ENCODE measurements at places on chromosomes 11 and 22.

DNA sequence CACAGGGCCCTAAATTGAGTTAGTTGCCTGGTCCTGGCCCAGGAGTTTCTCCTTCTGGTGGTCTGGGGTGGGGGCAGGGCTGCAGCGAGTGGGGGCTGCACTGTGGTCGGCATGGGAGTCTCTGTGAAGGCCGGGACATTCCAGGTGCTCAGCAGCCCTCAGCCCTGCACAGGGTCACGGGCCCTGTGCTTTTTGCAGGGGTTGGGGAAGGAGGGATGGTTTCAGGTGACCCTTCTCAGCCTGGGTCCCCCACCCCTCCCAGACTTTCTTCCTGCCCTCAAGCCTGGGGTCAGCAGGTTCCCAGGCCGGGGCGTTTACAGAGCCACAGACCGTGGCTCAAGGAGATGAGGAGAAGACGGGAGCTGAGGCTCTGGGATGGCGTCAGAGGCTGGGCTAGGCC is 7.8 kb downstream of the EMID1 start:
- DNase-seq = no peak

DNA sequence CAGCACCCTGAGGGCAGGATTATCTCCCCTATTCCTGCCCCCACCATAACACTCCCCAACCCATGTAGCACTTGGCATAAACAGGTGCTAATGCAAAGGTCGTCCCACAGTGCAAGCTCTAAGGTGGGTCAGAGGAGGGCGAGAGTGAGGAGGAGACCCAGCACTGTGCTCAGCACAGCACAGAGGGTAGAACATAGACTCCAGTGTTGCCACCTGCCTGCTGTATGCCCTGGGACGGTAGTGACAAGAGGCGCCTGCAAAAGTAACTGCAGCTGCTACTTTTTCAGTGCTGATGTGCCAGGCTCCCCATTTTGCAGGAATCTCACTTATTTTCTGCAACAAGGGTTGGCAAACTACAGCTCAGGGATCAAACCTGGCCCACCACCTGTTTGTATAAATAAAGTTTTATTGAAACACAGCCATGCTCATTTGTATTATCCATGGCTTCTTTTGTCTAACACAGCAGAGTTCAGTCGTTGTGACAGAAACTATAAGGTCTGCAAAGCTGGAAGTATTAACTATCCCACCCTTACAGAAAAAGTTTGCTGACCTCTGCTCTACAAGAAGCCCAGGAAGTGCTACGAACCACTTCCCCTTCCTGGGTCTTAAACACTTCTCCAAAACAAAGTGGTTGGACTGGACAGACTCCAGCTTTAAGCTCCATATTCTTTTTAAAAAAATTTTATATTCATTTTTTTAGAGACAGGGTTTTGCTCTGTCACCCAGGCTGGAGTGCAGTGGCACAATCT is 16.9 kb upstream of the CDC42BPG start:
- no peak for DNase-seq

DNA sequence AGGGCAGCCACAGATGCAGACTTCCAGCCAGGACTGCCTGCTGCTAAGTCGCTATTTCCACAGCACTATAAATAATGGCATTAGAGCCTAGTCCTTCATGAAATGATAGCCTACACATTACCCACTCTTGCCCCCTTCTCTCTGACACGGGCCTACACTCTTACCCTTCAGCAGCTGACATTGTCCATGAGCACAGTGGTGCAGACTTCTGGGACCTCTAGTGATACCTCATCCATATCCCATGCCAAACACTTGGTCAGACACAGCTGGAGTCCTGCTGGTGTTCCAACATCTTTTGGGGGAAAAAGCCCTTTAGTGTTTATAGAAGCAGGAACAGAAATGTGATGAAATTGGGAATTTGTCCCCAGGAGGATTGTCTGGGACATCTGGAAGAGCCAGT is 43.4 kb upstream of the RAB1B start:
- no peak for DNase-seq

GRCh38 chr11:131622193-131622592 is 251.8 kb downstream of the NTM start:
- DNase-seq = no peak

- peak; percentile 47 for DNase-seq
These were observed 82.5 kb downstream of the SGSM3 start for GRCh38 chr22:40452730-40453487.

Data from iris pigment epithelial cell (primary cell).